Activated CD4-positive, alpha-beta memory T cell treated with anti-CD3 and anti-CD28 coated beads, Interleukin-2, amount 10 ng/mL, durations not matched to agents 7 days and 5 days (primary cell): ENCODE measurements at places on chromosomes 6 and 20. TPM values are rescaled to one million over a fixed set of nuclear protein-coding genes. Genes with fewer than 3 reads are reported as not detected.

LST1 gene
- 69.8 TPM for total RNA-seq

ERGIC3 gene
- 126 TPM for total RNA-seq

- no peak for DNase-seq
Measured at GRCh38 chr6:134758621-134759020, 191.3 kb downstream of the ALDH8A1 start.

DNA sequence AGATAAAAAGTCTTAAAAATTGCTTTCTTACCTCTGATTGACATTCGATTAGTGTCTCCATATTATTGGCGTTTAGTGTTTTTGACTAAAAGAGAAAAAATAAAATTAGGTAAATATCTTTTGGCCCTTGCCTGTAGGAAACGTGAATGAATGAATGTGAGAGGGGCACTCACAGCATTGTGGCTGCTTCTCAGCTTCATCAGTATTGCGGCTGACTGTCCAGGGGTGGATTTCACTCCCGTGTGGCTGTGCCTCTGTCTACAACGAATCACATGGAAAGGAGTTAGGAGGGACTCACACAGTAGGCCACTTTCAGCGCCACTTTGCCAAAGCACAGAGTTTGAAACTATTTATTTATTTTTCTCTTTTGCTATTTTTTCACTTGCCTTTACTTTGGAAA is 844 bp downstream of the TAGAP start:
- peak; percentile 50 for DNase-seq

GRCh38 chr6:73857341-73857890 is 161.4 kb downstream of the CD109 start:
- DNase-seq, result no peak

GRCh38 chr20:9483131-9483530 is 31.3 kb upstream of the LAMP5 start:
- DNase-seq, result no peak

DNA sequence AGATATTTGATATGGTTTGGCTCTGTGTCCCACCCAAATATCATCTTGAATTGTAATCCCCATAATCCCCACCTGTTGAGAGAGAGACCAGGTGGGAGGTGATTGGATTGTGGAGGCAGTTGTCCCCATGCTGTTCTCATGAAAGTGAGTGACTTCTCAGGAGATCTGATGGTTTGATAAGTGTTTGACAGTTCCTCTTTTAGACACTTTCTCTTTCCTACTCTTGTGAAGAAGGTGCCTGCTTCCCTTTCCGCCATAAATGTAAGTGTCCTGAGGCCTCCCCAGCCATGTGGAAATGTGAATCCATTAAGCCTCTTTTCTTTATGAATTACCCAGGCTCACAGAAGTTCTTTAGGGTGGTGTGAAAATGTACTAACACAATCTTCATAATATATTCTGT is 1404.0 kb upstream of the ADGRB3 start:
- DNase-seq, result no peak

- DNase-seq, result no peak
Measured at GRCh38 chr6:39553860-39554802, 171.1 kb downstream of the KIF6 start.
